ENCODE measurements at places on chromosomes 2 and 18.

- no peak for DNase-seq
These were observed 166.5 kb upstream of the ALPP start for GRCh38 chr2:232211743-232212686.

DNA sequence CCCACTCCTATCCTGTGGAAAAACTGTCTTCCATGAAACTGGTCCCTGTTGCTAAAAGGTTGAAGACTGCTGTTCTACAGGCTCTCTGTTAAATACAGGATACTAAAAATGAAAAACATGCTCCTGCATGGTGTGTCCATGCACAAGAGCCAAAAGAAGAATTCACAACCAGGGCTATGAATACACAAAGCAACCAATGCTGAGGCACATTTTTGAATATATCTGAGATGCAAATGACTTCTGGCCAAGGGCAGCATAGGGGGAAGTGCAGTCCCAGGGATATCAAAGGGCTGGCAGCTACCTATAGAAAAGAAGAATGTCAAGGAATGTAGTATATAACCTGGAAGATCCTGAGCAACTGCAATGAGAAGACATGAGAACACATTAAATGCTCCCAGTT lies 6.6 kb downstream of the NEMP2 start:
- DNase-seq = no peak

- DNase-seq = no peak
These were observed 15.5 kb downstream of the REG3G start for GRCh38 chr2:79041032-79041448.

GRCh38 chr2:165114346-165114939 lies 89.4 kb downstream of the SCN3A start:
- no peak for DNase-seq

Measured in GM20000 (cell line).